Activated T-cell treated with anti-CD3 and anti-CD28 coated beads for 1 hour (primary cell): ENCODE measurements at places on chromosomes 4 and X.

DNA sequence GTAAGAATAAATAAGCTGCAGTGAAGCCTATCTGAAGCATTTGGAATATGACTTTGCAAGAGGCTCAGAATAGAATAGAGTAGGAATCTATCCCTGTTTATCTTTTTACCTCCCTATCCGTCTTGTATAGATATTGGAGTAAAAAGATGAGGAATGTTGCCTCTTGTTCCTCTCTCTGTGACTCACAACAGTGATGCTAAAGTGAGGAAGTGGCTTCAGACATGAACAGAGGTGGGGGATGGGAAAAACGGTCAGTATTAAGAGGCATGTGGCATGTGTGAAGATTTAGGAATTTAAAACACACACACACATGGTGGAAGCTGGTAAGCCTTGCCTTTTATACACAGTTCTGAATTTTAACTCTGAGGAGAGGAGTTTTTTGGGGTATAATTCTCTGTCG, 3.8 kb upstream of the DCAF4L1 start:
- DNase-seq, result no peak

DNA sequence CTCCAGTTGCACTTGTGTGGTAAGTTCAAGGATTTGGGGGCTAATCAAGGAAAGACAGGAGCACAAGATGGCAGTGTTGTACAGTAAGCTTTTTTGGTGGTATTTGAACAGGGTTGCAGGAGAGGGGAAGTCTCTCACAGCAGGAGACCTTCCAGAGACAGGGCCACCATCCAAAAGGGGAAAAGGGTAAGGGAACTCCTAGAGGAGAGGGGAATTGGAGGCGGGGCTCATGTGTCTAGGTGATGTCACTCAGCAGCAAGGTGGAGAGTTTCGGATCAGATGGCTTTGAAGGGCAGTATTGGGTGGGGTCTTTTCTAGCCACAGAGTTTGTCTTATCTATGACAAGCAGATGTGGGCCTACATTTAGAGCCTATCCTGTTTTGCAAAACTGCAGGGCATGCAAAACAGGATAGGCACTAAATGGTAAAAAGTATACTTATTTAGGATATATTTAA, 13.4 kb upstream of the RNF175 start:
- no peak for DNase-seq

DNA sequence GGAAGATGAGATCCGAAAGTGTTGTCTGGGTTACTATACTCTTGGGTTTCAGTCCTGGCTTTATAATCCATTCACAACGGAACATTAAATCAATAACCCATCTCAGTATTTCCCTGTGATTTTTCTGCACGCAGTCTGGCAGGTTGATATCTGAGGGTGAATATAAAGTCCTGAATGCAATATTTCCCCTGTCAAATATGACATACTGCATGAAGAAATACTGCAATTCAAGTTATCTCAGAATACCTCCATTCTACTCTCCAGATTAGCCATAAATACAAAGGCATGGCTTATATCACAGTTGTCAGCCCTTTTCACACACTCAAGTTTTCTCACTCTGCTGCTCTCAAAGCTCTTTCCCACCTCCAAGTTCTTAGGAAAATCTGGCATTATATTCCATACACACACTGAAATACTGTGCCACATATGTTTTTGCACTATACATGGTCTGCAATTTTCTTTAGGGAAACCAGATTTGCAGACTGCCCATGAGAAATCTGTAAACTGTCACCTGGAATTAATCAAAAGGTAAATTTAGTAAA, 64.7 kb downstream of the WDFY3 start:
- DNase-seq, result no peak

DNA sequence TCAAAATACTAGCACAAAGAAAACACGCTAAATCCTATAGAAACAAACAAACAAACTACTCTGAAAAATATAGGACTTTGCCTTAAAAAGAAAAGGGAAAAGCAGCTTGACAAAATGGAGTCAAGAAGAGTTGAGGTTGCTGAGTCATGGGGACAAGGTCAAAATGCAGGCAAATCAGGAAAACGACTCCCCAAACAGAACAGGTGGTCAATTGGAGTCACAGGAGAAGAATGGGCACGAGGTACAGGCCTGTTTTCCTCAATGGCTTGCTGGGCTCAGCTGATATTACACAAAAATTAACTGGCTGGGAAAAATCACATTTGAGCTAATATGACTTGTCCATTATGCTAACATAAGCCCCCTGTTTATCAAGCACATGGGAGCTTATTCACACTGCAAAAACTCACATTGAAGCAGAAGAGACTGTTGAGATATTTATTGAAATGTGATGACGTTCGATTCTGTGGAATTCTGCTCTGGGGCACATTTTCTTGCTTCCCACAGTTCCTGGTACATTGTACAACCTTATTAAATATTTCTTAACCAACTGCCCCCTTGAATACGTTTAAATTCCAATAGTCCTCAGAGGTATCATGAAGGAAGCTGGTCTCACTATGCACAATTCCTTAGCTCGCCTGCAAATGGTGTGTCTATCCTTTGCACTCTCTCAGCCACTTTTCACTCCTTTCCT, 1622.1 kb downstream of the STIM2 start:
- DNase-seq, result no peak

DNA sequence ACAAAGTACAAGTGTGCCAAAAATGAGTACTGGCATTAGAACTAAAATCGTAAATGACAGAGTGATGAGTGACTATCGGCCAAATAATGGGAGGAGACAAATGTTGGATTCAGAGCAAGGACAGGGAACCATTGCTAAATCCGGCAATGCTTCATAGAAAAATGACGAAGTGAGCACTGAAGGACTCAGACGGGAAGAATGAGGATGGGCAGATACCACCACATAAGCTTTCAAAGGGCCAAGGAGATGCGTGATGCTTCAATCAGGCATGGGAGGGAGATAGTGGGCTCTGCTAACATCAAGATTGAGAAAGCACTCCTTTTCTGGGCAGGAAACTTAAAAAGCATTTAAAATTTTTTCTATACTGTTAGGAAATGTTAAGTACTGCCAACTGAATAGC, 21.6 kb downstream of the RBBP7 start:
- no peak for DNase-seq
